ENCODE measurements at places on chromosomes 2 and 18. TPM values are rescaled to one million over a fixed set of nuclear protein-coding genes. Genes with fewer than 3 reads are reported as not detected.

Gene MTCL1
- total RNA-seq: 36.7 TPM

Gene RUFY4
- total RNA-seq: not detected

Gene HTR2B
- total RNA-seq: 0.55 TPM

Gene SERPINB12
- not detected for total RNA-seq

GRCh38 chr18:8828300-8828699 is 122.9 kb downstream of the MTCL1 start:
- no peak for DNase-seq

- no peak for DNase-seq
These were observed 50.0 kb upstream of the TMEM178A start for GRCh38 chr2:39615675-39616074.

DNA sequence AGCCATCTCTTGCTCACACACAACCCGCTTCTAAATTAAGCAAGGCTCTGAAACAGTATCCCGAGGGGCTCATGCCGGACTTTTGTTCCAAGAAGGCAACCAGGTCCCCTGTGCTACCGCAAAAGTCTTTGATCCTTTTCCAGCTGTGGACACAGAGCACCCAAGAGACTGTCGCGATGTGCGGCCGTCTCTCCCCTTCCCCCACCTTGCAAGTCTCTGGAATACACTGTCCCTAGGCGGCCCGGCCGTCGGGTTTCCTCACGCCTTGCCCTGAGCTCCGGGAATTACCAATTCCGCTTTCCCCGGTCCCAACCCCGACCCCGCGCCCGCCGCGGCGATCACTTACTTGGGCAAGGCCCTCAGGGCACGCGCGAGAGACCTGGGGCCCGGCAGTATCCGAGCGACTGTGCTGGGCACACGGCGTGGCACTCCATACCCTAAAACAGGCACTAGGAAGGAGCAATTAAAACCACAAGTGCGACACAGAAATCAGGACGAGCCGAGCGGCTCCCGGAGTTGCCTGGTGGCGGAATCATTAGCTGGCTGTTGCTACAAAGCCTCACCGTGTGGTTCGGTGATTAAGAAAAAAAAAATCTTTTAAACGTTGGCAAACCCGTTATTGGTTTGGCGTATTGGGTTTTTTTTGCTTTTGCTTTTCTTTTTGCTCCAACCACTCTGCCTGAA is 2.2 kb upstream of the DLX1 start:
- DNase-seq: peak; percentile 10

DNA sequence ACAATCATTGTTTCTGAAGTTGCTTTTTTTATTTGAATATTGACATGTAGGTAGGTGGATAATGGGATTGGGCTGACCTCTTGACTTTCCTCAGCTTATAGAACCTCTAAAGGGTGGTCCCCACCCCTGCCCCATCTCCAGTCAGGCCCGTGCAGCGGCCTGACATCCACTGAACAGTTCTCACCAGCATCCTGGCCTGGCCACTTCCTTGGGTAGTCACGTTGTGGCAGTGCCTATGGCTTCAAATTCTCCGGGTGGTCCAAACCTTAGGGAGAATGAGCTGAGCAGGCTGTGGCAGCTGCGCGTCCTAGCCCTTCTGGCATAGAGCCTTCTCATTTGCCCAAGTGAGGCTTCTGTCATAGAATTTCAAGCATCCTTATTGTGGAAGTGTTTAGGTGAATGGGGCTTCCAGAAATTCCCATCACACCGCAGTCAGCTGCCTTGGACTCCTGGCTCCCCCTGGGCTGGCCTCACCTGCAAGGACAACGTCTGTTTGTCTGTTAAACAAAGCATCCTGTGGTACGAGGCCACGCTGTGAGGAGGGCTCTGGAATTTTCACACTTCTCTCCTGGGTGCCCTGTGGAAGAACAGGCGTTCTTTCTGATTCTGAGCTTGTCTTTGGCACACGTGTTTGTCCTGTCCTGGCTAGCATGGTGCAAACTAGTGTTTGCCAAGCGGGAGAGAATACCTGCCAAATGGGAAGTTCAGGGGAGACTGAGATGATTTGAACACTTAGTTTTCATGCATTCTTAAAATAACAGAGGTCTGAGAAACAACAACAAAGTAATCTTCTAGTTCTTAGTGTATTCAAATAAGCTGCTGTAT is 31.8 kb upstream of the OTOS start:
- no peak for DNase-seq

DNA sequence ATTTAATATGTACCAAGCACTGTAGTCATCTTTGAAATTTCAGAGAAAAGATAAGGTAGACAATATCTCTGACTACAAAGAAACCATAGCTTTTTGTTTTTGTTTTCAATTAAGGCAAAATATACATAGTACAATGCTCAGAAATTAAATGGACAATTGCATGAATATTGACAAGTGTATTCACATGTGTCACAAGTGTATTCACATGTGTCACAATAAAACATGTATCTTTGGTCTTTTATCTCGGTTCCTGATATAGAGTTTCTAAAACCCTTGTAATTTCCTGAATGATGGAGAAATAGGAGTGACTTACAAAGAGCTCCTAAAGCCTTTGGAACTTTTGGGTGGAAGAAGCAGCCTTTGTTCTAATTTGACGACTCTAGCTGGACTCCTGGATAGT is 756.4 kb downstream of the EPHA4 start:
- no peak for DNase-seq

Data from endothelial cell of umbilical vein (primary cell).